ENCODE measurements at places on chromosomes 6 and 20. TPM values are rescaled to one million over a fixed set of nuclear protein-coding genes. Genes with fewer than 3 reads are reported as not detected.

Gene MYH7B
- total RNA-seq, result under 0.01 TPM

Gene COL21A1
- 21.6 TPM for total RNA-seq

Gene SNPH
- total RNA-seq, result 21.0 TPM

Gene RIPOR3
- 14.5 TPM for total RNA-seq

Gene TCP11
- not detected for total RNA-seq

Gene DAAM2
- total RNA-seq, result 53.2 TPM

Gene ARMH2
- not detected for total RNA-seq

Gene BANF2
- total RNA-seq, result not detected

Gene CST2
- total RNA-seq, result not detected

Gene FNDC11
- 0.54 TPM for total RNA-seq

Gene TREML4
- not detected for total RNA-seq

Gene SLPI
- 2.4 TPM for total RNA-seq

Gene HDGFL1
- total RNA-seq, result not detected

Gene WFDC12
- total RNA-seq, result not detected

Gene HLA-DQB2
- total RNA-seq, result 0.41 TPM

Gene MYMX
- total RNA-seq, result not detected

Gene MACROD2
- 5.8 TPM for total RNA-seq
